ENCODE measurements at places on chromosomes 16 and 17. TPM values are rescaled to one million over a fixed set of nuclear protein-coding genes. Genes with fewer than 3 reads are reported as not detected.

Gene FOXN1
- not detected for total RNA-seq

Gene AANAT
- total RNA-seq, result not detected

Gene KRT20
- total RNA-seq, result not detected

Gene CES1
- 0.36 TPM for total RNA-seq

Gene PABPN1L
- not detected for total RNA-seq

Gene PERCC1
- total RNA-seq, result not detected

Gene BCKDK
- total RNA-seq, result 34.4 TPM

Data from hair follicle dermal papilla cell (primary cell).